ENCODE measurements at places on chromosomes 3 and 15.

DNA sequence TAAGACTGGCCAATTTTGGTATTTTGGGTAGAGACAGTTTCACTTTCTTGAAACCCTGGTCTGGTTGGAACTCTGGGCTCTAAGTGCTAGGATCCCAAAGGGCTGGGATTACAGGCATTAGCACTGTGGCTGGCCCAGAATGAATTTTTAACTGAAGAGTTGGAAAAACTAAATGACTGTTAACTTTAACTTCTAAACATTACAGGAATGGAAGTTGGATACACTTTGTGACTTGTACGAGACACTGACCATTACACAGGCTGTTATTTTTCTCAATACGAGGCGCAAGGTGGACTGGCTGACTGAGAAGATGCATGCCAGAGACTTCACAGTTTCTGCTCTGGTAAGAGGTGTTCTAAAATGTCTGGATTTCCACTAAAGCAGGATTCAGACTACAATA lies 3.5 kb downstream of the EIF4A2 start:
- DNase-seq = no peak

GRCh38 chr3:120145542-120146285 lies 51.5 kb upstream of the GSK3B start:
- DNase-seq = no peak

GRCh38 chr3:51934139-51934850 lies 7.4 kb downstream of the RRP9 start:
- DNase-seq = no peak

DNA sequence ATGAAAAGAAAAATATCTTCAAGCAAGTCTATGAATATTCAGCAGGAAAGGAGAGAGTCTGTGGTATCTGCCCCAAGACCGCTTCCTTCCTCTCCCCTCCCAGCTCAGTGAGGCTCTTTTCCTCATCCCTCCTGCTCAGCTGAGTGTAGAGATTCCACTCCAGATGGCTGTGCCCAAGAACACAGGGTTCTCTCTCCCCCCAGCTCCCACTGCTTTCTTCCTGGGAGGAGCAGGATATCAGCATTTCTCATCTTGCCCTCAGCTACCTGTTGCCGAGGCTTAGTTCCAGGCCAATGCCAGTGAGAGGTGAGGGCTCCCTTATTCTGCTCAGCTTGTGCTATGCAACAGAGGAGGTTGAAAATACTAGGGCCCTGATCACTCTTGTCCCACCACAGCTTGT lies 211.9 kb downstream of the SV2B start:
- DNase-seq = no peak

DNA sequence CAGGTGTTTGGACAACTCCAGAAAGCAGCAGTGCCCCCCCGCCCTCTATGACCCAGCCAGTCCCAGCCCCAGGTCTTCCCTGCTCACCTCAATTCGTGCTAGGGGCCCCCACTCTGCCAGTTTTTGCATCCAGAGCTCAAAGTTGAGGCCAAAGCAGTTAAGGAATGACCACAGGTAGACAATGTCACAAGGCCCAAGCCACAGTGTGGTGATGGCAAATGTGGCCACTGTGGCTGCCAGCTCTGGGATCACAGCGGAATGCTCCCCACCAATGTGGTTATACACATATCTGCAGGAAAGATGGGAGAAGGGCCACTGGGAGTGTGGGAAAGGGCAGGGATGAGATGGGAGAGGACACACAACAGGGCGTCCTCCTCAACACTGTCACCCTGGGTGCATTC lies 8.2 kb downstream of the KLHL40 start:
- no peak for DNase-seq

DNA sequence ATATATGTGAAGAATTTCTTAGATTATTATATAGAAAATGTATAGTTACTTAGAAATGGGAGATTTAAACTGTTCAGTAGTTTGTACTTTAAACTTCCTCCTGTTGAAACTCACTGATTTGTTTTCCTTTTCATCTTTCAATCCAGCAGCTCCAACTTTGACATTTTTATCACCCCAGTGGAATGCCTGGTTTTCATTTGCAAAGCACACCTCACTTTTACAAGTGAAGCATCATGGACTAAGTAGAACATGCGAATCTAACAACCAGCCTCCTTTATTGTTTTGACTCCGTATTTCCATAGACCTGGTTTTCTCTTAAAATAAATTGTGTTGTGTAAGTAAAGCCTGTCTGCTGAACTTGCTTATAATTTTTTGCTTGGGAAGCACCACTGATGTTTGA lies 97.8 kb upstream of the ROBO2 start:
- DNase-seq = no peak

GRCh38 chr3:152434142-152434541 lies 165.4 kb downstream of the MBNL1 start:
- DNase-seq = no peak
